ENCODE measurements at places on chromosomes 1 and 21.
A peak's percentile ranks its signal among the peaks of the same experiment; 100 is the strongest.

DNA sequence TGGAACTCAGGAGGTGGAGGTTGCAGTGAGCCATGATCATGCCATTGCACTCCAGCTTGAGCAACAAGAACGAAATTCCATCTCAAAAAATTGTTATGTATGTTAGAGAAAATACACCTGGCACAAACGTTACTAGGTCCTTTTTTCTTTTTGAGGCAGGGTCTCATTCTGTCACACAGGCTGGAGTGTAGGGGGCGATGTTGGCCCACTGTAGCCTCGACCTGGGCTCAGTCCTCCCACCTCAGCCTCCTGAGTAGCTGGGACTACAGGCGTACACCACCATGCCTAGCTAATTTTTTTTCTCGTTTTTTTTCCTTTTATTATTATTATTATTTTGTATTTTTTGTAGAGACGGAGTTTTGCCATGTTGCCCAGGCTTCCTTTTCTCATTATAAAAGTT is 4.4 kb downstream of the HAX1 start:
- no peak for DNase-seq

DNA sequence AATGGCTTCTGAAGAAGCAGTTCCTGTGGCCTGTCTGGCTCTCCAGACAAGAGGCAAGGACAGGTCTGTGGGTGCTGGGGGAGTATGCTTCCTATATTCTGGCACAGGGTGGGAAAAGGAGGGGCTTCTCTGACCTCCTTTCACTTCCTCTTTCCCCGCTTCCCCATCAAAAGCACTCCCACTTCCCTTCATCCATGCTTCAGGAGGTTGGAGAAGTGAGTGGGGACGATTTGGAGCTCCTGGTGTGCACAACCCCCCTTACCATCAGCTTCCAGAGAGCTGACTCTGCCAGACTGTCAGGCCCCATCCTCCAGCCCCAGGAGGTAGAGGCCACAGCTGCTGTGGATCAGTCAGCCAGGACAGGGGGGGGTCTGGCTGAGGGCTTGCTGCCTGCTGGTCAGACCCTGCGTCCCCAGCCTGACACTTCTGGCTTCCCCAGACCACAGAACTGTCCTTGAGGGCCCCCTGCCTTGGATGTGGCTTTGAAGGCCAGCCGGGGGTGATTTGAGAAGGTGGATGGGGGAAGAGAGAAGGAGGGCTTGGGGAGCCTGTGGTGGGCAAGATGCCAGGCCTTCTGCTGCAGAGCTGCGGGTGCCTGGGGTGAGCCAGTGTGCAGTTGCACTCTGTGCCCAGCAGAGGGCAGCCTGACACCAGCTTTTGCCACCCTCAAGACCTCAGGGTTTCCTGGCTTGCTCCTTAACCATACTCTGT is 21.5 kb upstream of the TMEM222 start:
- peak; percentile 55 for DNase-seq

DNA sequence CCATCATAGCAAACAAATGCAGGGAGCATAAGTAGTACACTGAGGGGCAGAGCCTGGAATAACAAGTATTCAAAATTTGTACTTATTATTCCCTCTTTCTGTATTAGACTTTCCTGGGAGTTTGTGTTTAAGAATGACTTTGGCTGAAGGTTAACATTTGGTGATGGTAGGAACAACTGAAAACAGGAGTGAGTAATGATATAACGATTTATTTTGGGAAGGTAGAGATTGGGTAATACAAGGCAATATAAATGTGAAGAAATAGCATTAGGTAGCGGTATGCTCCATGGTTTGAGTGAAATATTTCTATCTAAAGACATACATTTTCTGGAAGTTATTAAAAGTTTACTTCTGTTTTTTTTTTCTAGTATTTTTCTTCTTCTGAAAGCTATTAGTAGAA is 18.5 kb upstream of the C1orf21 start:
- no peak for DNase-seq

DNA sequence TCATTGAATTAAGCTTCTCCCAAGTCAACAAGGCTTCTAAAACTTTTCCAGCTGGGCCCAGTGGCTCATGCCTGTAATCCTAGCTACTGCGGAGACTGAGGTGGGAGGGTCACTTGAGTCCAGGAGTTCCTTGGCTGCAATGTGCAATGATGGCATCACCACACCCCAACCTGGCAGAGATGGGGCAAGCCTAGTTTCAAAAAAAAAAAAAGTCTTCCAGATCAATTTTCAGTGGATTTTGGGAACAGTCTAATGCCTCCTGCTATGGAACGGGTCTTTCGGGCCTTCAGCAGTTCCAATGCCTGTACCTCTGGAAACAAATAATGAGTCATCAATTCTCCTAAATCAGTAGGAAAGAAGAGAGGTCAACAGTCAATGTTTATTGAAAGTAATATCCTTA is 38.0 kb downstream of the FMO4 start:
- DNase-seq, result no peak

GRCh38 chr21:44887807-44888580 is 14.5 kb upstream of the PTTG1IP start:
- no peak for DNase-seq

DNA sequence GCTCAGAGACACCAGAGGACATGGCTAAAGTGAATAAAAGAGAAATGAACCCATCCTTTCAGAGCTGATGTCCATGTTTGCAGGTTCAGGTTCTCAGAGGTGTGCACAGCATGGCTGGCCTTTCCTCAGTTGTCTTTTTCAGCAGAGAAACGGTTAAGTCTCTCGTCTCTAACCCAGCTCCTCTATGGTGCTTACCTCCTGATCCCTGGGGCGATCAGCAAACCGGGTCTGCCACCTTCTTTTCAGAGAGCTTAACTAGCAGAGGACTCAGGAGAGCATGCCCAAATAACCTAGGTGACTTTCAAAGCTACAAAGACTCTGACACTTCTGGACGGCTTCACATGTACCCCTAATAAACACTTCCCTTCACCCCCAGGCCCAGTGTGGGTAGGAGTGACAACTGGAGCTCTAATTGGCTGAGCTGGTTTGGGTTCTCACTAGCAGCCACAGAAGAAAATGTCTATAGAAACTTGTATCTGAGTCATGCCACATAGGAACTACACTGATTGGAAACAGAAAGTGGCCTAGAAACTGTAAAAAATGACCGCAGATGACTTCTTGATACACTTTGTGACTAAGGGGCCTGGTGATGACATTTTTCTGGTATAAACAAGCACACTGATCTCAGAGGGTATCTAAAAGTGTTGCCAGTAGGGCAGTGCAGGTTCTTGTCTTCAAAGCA is at the start of gene AIM2:
AIM2 (minus strand) TSS at position 329 of the 682 bp plus-strand sequence. CDS start 3,267 bp downstream, outside the sequence.
- no peak for DNase-seq

GRCh38 chr1:223328566-223328965 is 35.4 kb downstream of the SUSD4 start:
- DNase-seq, result no peak

- no peak for DNase-seq
These were observed 99.7 kb downstream of the NOS1AP start for GRCh38 chr1:162169031-162169790.

GRCh38 chr1:1176931-1177330 is 3.3 kb downstream of the TTLL10 start:
- no peak for DNase-seq

DNA sequence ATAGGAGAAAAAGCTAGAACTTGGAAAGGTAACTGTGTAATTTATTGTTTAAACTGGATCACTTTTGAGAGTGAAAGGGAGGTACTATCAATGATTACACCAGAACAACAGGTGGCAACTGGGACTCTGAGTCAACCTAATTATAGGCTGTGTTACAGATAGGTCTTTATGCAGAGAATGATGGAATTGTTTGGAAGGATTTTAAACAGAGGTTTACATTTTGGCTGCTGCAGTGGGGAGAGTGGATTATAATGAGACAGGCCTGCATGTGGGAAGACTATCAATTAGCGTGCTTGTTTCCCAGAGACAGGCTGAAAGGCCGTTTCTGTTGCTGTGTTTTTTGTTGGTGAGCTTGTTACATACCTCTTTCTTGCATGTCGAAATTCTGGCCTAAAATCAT is 432.9 kb downstream of the PLA2G4A start:
- peak; percentile 15 for DNase-seq

- no peak for DNase-seq
These were observed 109.6 kb downstream of the S1PR1 start for GRCh38 chr1:101346419-101346818.

- no peak for DNase-seq
These were observed 6.7 kb upstream of the PTPN14 start for GRCh38 chr1:214557952-214558735.

DNA sequence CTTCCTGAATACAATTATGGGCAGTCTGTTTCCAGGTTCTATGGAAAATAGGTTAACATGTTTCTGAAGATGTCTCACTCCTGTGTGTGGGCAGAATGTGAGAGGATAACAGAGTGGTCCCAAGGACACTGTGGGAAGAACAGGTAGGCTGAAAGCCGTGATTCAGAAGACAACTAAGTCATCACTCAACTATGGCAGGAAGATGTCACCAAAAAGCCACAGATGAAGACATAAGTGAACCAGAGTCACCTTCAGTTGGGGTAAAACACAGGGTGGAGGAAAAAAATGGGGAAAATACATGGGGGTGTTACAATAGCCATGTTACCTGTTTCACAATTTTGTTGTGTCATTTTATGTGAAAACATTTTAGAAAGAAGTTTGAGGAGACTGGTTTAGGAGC is 75.1 kb downstream of the UCHL5 start:
- DNase-seq, result no peak

- no peak for DNase-seq
These were observed 11.9 kb downstream of the FGGY start for GRCh38 chr1:59308839-59309238.

- DNase-seq, result peak; percentile 69
These were observed 377.4 kb downstream of the LTN1 start for GRCh38 chr21:28615276-28615675.

GRCh38 chr1:90443354-90443753 is 273.7 kb downstream of the BARHL2 start:
- DNase-seq, result no peak

DNA sequence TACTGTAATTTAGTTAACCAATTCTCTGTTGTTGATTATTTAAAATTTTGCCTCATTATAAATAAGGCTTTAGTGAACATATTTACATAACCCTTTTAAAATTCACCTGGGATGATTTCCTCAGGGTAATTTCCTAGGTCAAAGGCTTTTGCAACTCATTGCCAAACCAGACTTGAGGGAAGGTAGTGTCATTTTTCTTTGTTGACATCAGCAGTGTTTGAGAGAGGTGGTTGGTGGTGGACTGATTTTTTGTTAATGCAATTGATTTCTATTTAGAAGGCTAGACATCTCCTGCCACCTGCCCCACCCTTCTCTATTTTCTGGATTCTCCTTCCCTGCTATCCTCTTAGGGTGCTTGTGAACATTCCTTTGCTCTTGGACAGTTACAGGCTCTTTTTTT is 116.8 kb downstream of the HHAT start:
- DNase-seq, result no peak

GRCh38 chr1:50724626-50725286 is 235.3 kb downstream of the FAF1 start:
- DNase-seq, result no peak

DNA sequence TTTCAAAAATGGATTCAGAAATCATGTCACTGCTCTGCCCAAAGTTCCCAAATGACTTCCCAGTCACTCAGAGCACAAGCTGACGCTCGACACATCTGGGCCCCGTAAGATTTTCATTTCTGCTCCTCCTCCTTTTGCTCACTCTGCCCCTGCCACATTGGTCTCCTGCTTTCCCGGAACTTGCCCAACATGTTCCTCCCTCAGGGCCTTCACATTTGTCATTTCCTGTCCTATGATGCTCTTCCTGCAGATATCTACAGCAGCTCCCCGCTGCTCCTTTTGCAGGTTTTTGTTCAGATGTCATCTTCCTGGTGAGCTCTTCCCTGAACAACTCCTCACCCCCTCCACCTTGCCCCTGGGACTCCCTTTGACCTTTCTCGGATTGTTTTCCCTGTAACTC is 58.5 kb upstream of the IVNS1ABP start:
- DNase-seq, result no peak

GRCh38 chr1:232905331-232906034 is 44.9 kb upstream of the NTPCR start:
- no peak for DNase-seq

DNA sequence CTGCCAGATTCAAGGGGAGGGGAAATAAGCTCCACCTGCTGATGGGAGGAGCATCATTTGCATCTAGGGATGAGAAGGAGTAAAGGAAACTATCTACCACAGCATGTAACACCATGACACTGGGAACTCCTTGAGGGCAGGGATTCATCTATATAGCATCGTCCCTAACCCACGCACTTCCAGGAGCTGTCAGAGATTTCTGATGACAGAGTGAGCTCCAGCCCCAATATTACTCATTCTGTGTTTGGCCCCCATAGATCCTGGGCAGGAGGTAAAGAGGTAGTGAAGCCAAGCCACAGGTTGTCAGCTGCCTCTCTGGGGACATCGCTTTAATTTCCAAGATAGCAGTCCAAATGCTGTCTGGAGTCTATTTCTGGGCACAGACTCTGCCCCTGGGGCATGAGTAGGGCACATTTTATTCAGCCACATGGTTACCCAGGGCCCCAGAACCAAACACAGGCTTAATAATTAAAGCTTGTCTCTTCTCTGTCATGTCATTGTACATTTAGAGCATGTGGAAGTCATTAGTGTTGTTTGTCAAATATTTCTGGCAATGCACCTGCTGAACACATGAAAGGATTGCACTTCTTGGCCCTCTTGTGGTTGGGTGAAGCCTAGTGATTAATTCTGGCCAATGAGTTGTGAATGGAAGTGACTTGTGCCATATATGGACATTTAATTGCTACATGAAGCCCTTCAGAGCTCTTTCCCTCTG is 105.9 kb upstream of the POU3F1 start:
- DNase-seq, result peak; percentile 12

DNA sequence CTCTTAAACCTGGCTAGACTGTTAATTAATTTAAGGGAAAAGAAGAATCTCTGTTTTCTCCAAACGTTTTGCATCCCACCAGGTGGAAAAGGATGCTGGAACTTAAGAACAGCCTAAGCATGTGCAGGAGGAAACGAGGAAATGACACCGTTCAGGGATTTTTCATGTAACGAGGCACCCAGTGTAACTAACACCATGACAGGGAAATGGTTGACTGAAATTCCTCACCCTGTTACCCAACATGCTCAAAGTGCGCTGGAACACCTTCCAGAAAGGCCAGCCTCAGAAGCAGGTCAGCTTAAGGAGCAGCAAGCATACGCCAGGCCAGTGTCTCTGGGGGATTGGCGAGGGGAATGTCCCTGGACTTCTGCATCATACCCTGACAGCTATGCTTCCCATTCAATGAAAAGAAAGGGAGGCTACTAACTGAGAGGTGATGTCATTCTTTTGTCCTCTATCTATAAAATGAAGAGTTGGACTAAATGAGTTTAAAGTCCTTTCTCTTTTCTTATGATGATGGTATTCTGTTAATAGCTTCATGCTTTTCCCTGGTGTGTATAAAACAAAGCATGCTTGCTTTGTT is 21.6 kb downstream of the TNN start:
- no peak for DNase-seq

GRCh38 chr21:21463456-21463855 is 465.2 kb downstream of the NCAM2 start:
- peak; percentile 76 for DNase-seq

DNA sequence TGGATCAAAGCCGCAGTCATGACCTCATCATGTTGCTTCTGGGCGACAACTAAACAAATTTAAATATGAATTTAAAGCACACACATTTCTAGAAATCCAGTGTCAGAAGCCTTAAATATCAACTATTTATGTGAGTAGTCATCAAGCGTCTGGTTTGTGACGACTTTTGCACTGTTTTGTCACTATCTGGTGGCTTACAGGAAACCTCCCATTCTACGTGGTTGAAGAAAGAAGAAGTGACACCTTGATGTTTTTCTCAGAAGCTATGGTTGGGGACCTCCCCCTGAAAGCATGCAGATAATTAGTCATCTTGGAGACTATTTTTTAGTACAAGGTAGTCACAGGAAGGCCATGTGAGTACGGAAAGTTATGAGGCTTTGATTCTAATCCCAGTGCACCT is 58.5 kb downstream of the TENT5C start:
- DNase-seq, result no peak

GRCh38 chr1:172326136-172326535 is 94.3 kb upstream of the C1orf105 start:
- no peak for DNase-seq

Data from retinal pigment epithelial cell (primary cell).